ENCODE measurements at places on chromosomes 5 and 9.

GRCh38 chr9:36407122-36407723, 7.2 kb upstream of the RNF38 start:
- peak; percentile 65 for DNase-seq

DNA sequence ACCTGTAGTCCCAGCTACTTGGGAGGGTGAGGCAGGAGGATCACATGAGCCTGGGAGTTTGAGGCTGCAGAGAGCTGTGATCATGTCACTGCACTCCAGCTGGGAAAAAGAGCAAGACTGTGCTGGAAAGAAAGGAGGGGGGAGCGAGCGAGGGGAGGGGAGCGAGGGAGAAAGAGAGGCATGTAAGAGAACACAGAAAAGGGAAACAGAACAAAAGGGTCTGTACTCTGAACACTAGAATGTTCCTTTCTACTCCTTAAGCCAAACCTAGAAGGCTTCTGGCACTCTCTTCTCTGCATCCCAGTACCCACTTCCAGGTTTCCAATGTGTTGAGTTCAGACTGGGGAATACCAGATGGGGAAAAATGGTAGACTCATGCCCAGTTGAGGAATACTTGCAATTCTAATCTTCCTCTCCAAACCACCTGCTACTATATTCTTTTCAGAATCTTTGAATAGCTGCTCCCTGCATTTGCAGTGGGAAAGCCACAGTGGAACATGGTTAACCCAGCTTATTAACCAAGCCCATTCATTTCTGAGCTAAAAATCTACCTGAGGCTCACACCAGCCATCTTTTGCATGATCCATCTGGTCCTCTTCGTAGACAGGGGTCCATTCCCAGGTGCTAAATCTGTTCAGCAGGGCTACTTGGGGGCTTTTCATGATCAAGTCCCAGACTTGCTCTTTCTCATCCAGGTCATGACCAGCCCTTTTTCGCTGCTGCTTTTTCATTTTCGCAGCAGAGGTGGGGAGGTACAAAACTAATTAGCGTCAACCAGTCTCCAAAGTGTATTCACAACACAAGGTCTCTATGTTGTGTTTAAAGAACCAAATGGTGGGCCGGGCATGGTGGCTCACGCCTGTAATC, 34.9 kb downstream of the SEMA4D start:
- no peak for DNase-seq

- no peak for DNase-seq
Observed at GRCh38 chr9:124623966-124624734, 117.0 kb upstream of the NR5A1 start.

DNA sequence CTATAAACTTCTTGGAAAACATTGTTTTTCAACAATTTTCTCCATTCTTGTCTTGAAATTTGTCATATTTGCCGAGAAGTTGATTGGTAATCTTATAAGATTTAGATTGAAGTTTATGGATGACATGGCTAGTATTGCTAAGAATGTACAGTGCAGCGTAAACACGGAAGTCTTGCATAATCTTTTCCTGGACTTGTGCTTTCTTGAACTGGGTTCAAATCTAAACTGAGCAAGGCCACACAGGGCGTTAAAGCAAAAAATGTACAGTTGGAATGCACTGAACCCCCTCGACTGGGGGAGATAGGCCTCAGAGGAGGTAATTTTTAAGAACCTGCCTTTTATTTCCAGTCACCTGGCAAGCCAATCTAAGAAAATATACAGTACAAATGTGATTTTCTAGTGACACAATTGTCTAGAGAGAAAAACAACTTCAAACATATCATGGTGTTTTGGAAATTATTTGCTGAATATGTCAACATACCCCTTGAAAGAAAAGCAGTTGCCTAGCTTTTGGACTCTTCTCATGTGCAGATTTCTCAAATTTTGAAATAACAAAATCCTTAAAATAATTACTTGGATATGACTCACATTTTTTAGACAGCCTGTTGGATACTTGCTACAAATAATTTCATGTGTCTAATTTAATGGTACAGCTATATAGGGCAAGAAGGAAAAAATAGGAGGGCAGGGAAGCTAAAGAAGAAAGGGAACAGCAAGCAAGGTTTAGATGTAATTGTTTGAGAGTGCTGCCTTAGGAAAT, 18.5 kb upstream of the GAS1 start:
- peak; percentile 40 for DNase-seq

DNA sequence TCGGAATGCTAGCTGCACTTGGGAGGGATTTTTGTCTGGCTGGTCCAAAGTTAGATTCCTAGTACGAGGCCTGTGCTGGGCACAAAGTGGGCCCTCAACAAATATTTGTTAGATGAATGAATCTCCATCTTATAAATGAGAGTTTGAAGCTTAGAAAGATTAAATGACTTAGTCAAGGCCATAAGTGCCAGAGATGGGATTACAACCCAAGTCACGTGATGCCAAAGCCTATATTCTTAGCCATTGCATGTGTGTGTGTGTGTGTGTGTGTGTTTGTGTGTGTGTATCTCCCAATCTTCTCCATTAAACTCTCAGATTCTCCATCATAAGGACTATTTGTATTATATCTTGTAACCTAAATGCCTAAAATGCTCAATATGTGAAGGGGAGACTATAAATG, 130.8 kb upstream of the MAP1B start:
- no peak for DNase-seq

GRCh38 chr5:127038550-127038949, 8.2 kb upstream of the MARCHF3 start:
- no peak for DNase-seq

- DNase-seq, result peak; percentile 92
Observed at GRCh38 chr9:70466976-70467561, 52.6 kb upstream of the KLF9 start.

DNA sequence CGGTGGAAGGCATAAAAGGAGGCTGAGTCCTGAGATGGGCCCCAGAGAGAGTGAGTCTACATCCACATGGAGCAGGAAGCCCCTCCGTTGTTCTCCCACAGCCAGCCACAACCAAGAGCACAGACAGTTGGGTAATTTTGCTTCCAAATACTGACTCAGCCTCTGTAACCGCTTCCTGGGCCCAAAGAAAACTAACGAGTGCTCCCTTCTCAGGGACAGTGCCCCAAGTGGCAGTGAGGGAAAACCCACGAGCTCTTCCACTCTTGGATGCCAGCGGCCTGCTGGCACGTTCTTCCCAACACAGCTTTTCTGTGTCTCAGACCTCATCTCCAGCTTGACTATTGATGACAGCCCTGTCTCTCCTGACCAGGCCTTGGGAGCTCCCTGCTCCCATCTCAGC, 207.6 kb downstream of the FSTL4 start:
- no peak for DNase-seq

Data from IMR-90 (cell line).